Right forelimb (tissue), 1 donor: ENCODE measurements at places on chromosomes 1 and 21.
A peak's percentile ranks its signal among the peaks of the same experiment; 100 is the strongest.

DNA sequence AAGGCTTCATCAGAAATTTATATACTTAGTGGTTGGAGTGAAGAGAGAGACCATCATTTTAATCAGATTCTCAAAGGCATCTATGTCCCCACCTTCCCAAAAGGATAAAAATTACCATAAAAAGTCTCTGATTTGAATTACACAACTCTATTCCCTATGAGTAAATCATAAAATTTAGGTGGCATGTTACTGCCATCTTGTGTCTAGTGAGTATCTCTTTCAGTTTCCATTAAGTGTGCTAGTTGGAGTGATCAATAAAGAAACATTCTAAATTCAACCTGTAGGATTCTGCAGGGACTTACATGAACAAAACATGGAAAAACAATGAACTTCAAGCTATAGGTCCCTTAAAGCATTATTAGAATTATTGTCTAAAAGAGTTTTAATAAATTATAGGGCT lies 655.4 kb downstream of the LTN1 start:
- no peak for DNase-seq

- DNase-seq: no peak
These were observed 588.3 kb upstream of the USP24 start for GRCh38 chr1:55803429-55803828.

DNA sequence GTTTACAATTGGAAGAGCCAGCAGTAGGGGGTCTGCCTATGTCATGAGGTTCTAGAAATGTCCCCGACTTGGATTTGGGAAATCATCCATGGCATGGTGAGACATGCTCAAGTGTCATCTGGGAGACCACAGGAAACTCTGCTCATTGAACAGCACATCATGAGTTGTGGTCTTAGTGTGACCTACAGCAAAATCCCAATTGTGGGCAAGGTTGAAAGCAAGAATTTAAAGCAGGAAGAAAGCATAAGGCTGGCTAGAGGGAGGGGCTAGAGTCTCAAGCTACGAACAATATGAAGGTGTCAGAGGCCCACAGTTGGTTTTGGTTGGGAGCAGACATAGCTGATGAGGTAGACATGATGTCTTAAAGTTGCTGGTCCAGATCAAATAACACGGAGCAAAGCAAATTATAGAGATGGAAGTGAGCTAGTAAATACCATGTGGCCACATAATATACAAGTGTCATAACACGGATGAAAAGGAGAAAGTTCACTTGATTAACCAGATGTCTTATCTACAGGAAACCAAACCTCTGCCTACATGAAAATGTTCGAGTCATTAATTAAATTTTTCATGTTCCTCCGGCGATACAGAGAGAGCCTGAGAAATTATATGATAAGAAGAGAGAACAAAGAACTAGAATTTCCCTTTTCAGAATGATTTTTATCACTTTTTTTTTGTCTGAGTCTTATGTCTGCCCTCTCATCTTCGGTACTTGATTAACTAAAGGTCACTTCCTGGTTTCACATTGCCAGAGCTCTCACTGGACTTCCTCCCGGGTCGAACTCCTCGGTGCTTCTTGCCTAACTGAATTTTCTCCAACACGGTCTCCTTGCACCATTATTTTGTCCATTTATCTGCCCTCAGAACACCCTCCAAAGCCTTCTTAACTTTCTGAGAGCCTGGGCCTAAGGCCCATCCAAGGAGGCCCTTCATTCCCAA lies 67.5 kb upstream of the DUSP10 start:
- no peak for DNase-seq

DNA sequence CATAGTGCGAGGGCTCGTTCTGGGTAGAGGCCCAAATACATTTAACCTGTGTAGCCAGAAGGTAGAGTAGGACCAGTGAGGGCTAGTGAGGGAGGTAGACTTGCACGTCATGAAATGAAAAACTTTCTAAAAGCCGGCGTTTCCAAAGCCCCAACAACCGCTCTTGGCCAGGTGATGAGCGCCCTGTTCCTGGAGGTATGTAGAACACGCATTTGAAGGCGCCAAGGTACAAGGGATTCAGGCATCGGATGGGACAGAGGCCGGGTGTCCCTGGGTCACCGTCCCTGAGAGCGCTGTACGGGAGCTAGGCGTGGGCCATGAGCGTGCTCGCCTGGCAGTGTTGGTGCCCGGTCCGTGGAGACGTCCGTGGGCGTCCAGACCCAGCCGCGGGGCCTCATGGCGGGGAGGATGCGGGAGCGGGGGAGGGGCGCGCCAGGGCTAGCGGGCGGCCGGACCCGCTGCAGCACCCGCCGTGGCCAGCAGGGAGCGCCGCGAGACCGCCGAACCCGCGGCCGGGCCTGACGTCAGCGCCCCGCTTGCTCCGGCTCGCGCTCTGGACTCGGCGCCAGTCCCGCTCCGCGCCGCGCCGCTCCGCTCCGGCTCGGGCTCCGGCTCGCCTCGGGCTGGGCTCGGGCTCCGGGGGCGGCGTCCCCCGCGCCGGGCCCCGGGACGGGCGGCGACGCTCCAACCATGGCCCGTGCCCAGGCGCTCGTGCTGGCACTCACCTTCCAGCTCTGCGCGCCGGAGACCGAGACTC lies at the start of gene PTPRU:
Gene PTPRU (plus strand): TSS at position 568 of the 757 bp plus-strand sequence. CDS start 123 bp downstream, at position 691.
- DNase-seq: peak; percentile 91

GRCh38 chr1:147619741-147620140 lies 50.6 kb downstream of the ACP6 start:
- no peak for DNase-seq

DNA sequence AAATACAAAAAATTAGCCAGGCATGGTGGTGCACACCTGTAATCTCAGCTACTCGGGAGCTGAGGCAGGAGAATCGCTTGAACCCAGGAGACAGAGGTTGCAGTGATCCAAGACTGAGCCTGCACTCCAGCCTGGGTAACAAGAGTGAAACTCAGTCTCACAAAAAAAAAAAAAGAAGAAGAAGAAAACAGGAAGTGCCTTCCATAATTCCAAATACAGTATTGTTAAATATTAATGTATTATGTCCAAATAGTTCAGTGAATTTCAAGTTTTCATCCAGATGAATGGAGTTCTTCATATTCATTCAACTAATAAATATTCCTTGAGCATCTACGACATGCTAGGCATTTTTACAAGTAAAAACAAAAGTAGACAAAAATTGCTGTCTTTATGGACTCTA lies 33.3 kb downstream of the PLEKHO1 start:
- no peak for DNase-seq

- DNase-seq: no peak
These were observed 92.0 kb downstream of the MIS18A start for GRCh38 chr21:32186804-32187203.

DNA sequence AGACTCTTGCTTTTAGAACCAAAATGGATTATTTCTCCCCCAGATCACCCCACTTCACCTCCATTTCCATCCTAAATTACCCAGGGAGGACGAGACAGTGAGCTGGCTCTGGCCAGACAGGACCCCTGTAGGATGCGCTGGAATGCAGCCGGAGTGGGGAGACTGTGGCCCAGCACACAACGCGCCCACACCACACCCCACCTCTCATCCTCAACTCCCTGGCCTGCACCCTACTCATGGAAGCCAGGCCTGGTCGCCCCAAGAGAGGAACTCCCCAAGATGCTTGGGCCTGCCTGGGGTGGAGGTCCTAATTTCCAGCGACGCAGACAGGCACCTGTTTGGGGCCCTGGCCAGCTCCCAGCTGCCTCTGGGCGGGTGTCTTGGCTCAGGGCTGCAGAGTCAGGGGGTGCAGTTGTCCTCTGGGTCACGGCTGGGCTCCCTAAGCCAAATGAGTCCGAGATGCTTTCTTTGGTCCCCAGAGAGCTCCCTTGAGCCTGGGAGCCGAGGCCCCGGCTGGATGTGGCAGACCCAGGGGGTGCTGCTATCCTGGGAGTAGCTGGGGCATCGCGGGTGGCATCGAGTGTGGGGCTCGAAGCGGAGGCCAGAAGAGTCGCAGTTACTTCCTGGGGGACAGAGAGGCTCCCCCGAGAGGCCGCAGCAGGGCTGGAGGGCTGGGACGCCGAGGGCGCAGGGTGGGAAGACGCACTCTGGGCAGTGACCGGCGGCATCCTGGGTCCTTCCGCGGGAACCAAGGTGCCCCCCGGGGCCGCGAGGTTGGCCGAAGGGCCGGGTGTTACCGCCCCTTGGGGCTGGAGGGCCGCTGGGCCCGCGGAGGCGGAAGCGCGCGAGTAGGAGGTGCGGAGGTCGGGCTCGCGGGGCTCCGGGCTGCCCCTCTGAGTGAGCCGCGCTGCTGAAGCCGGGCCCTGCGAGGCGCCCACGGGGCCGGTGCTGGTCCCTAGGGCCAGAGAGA lies 10.4 kb downstream of the CLEC20A start:
- DNase-seq: no peak

DNA sequence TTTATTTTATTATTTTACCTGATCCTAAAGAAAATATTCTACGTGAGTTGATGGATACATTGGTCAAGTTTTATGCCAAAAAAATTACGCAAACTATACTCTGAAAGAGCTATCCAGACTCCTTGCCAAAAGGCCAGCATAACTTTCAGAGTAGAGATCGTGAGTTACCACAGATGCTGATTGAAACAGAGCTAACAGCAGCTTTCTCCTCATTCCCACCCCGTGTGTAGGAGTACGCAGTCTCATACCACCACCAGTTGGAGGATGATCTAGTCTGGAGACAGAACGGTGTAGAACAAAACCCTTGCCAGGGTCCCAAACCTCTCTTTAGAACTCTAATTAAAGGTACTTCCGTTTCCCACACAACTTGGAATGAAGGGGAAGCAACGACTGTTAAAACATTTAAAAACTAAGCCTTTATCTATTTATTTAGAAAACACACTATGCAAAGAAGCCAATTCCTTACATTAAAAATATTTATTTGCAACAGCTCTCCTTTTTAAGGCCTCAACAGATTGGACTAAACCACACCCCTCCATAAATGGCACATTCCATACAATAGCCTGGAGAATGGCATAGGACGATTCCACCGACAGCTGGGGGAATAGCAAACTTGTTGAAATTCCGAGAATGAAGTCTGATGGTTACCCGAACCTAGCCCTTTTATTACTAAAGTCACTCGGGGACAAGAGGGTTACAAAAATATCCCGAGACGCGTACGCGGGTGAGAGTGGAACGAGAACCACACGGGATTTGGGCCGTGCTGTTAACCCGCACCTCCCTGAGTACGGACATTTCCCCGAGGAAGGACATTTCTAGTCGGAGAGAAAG lies 1.4 kb downstream of the NUCKS1 start:
- DNase-seq: peak; percentile 50

DNA sequence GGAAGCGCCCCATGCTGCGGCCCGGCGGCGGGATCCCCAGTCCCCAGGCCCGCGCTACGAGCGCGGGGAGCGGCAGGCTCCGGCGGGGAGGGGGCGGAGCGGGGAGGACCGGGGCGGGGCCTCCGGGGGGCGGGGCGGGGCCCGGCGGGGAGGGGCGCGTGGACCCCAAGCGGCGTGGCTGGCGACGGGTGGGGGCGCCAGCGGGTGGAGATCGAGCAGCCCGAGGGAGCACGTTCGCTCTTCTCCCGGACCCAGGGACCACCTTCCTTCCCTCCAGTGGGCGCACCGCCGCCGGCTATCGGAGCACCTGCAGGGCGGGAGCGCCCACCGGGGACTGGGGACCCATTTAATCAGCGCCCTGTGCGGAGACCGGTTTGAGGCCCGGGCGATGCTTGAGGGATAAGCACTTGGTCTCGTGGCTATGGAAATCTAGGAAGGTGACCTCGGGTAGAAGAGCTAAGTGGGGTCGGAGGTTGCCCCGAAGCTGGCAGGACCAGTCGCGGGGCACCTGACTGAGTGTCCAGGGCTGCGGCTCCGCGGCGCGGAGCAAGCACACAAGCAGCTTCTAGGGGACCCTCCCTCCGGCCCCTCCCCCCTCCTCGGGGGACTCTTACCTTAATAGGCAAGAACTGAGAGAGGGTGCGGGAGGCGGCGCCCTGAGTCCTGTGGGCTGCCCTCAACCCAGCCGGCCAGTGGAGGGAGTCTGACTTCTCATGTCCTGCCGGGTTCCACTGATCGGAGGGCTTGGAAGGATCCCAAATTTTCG lies at the start of gene TSPAN2:
Gene TSPAN2 (minus strand): TSS at position 84 of the 766 bp plus-strand sequence. CDS start 71 bp downstream, at position 13.
- DNase-seq: no peak

GRCh38 chr1:3268281-3268680 lies 186.2 kb upstream of the ARHGEF16 start:
- no peak for DNase-seq

DNA sequence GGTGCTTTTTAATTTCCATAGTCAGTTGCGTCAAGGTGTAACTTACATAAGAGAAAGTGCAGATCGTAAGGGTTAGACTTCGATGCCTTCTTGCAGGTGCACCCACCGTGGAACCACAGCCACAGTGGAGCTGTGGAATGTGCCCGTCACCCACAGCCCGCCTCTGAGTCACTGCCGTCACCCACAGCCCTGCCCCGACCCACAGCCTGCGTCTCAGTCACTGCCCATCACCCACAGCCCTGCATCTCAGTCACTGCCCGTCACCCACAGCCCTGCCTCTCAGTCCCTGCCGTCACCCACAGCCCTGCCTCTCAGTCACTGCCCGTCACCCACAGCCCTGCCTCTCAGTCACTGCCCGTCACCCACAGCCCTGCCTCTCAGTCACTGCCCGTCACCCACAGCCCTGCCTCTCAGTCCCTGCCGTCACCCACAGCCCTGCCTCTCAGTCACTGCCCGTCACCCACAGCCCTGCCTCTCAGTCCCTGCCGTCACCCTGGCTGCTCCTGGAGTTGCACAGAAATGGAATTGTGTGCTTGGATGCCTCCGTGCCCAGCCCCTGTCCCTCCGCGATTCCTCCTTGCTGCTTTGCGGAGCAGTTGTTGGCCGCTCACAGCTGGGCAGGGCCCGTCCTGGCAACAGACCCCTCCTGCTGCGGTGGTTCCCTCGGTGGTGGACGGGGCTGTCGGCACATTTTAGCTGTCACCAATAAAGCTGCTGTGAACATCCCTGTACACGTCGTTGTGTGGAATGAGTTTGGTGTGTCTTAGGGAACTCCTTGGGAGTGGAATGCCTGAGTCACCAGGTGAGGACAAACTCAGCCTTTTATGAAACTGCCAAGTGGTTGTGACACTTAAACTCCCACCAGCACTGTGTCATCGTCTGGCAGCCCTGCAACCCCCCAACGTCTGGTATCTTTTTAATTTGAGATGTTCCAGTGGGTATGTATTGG lies 44.9 kb upstream of the COL6A2 start:
- peak; percentile 56 for DNase-seq

- no peak for DNase-seq
These were observed 213.5 kb upstream of the MAP1LC3C start for GRCh38 chr1:242212401-242212800.

- no peak for DNase-seq
These were observed 59.8 kb downstream of the GPR88 start for GRCh38 chr1:100597784-100598183.

- DNase-seq: no peak
These were observed 367.4 kb downstream of the DISC1 start for GRCh38 chr1:231993968-231994455.
